ENCODE measurements at places on chromosomes 7 and 10.

- no peak for DNase-seq
Observed at GRCh38 chr7:130258494-130259078, 8.1 kb upstream of the CPA2 start.

GRCh38 chr10:61616611-61617010 is 46.1 kb upstream of the CABCOCO1 start:
- DNase-seq, result no peak

DNA sequence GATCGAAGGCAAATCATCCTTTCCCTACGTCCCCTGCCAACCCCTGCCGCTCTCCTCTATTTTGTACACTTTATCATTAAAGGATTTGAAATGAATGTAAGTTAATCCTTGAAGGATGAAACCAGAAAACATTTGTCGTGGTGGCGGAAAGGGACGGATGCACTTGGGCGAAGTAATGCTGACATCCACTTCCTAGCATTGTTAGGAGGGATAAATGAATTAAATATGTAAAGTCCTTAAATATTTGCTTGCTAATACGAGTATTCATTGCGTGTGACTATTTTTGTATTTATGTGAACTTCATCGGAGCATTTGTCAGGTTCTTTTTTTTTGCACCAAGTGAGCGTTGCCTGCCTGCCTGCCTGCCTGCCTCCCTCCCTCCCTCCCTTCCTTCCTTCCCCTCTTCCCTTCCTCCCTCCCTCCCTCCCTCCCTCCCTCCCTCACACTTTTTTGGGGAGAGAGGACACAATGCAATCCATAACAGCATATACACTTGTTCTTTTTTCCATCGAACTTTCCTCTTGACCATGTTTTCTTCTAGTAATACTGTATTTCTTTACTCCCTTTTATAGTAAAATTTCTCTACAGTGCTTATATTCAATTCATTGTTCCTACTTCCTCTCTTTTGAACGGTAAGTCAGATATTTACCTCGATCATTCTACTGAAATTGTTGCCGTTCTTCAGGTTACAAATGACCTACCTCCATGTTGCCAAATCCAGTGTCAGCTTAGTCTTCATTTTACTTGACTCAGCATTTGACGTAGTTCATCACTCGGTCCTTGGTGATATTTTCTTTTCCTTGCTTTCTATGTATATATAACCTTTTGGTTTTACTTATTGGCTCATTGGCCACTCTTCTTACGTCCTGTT is 831 bp downstream of the CCDC7 start:
- DNase-seq, result no peak

GRCh38 chr10:132650611-132651250 is 113.1 kb downstream of the INPP5A start:
- no peak for DNase-seq

DNA sequence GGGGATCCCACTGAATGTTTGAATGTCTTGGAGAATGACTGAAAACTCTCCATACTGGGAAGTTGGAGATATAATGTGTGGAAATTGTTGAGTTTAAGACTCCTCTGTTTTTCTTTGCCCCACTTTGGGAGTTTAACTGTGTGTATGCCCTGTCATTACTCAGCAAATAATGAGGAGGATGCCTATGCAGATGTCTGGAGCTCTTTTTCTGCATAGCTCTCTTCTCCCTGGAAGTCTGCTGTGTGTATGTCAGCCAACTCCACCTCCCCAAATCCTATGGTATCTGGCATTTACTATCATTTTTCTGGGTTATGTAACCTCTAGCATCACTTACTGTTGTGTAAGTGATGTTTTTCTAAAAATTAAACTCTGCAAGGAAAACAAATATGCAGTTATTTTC is 122.2 kb downstream of the ANKRD7 start:
- no peak for DNase-seq

DNA sequence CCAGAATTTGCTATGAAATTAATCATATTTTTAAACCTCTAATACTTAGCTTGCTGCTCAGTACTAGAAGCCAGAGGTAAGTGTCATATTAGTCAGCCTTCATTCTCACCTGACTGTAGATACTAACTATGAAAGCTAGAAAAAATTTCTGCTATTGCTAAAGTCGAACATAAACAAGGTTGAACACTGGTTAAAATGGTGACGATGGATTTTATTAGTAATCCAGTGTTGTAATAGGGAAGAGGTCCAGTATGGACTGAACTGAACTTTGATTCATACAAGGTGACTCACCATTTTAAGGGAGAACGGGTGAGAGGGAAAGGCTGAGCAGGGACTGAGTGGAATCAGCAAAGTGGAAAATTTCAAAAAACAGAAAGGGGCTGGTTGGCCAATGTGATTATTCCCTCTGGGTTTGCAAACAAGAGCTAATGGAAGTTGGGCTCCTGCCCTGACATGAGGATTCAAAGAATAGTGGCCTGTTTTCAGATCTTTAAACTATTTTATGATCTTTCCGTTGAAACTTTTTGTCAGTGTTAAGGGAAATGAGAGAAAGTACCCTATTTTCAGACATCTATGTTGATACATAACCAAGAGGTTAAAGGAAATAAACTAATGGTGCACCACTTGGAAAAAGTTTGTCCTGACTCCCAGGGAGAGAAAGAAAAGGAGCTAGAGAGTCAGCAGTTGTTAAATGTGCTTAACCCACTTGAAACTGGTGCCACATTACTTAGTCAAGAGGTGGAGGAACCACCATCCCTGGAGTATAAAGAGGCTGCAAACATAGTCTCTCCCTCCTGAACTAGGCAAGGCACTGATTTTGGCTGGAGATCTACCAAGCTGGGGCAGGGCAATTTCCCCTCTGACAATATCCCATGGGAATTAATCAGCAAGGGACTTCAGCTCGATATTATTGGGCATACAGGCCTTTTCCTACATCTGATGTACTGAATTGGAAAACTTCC is 15.3 kb upstream of the AKR1C1 start:
- no peak for DNase-seq

DNA sequence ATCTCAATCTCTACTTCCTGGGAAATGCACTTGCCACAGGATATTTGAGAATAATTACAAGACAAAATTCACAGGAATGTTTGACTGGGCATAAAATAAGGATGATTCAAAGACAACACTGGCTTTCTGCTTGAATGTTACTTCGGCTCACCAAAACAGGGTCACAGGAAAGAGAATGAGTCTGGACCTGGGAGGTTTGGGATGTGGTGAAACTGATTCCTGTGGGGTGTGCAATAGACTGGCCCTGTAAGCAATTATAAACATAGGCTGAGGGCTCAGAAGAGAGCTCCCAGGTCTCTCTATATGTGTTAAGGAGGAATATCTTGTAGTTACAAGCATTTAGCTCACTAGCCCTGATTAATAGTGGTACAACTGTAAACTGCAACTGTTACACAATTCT is 613.9 kb upstream of the CELF2 start:
- no peak for DNase-seq

- DNase-seq, result no peak
Observed at GRCh38 chr7:132001146-132001545, 444.7 kb upstream of the PODXL start.

GRCh38 chr7:77759294-77759889 is 38.8 kb downstream of the TMEM60 start:
- peak; percentile 69 for DNase-seq

DNA sequence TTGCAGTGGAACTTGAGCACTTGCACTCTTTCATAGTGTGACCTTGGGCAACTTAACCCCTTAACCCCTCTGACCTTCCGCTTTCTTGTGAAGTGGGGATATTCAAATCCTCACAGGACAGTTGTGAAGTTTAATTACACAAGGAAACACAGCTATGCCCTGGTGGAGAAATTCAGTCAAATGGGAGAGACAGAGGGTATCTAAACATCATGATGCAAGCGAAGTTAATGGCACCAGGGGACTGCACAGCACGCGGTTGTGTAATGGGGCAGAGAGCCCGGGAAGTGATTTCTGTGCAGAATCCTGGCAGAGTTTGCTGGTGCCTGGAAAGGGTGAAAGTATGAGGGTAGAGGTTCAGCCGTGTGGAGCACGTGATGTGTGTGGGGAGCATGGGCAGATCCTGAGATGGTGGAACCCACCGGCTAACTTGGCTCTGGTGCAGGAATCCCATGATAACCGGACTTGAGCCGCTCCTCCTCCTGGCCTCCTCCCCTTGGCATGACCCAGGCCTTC is 51.7 kb downstream of the SNX10 start:
- DNase-seq, result no peak

GRCh38 chr7:5296611-5297226 is 14.0 kb downstream of the SLC29A4 start:
- peak; percentile 56 for DNase-seq

DNA sequence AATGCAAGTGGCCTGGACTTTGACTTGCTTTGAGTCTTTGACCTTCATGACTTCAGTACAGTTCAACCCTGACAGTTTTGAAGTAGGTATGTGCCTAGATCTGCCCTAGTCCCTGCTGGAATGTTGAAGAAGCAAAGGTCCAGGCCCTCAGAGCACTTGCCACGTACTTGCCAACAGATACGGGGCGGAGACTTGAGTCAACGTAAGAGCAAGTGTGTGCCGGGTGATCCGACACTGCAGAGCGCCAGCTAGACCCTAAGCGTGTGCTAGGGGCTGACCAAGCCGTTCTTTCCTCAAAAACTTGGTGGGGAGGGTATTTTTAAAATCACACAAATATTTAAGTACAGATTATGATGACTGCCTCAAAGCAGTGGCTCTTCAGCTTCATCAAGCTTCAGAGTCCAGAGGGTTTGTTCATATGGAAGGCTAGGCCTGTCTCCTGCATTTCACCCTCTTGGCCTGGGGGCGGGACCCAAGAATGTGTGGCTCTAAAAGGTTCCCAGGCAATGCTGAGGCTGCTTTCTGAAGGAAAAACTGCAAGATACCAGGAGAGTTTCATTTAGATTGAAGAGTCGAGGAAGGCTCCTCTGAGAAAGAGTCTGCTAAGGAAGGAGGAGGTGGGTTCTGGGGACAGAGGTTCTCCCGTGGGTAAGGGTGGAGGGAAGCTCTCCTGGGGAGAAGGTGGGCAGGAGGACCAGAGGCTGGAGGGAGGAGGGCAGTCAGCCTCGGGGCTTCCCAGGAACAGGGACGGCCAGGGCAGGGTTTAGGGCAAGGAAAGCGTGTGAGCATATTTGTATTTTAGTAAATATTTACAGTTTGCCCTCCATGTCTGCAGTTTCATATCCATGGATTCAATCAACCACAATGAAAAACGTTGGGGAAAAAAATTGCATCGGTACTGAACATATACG is 160.3 kb downstream of the EGFR start:
- no peak for DNase-seq

GRCh38 chr10:31404640-31405039 is 85.6 kb downstream of the ZEB1 start:
- DNase-seq, result no peak

DNA sequence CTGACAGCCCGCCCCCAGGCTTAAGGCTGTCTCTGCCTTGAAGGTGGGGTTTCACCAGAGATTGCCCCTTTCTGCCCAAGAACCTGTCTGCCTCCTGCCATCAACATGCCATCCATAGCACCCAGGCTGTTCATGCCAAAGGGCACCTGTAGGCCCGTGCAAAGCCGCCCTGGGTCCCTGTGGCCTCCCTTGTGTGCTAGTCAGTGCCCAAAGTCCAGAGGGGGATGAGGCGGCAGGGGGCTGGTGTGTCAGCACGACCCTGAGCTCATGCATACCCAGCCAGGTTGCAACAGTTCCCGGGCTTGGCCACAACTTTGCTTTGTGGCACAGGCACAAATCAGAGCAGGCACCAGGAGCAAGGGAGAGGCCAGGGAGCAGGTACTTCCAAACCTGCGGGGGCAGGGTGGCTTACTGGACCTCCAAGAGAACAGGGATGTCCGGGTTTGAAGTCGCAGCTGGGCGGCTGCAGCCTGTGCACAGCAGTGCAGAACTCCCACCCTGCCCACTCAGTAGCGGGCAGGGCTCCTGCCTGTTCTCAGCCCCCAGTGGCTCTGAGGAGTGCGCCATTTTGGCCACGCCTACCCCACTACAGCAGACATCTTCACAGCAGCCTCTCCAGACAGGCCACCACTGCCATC is 671.1 kb upstream of the GRM3 start:
- no peak for DNase-seq

DNA sequence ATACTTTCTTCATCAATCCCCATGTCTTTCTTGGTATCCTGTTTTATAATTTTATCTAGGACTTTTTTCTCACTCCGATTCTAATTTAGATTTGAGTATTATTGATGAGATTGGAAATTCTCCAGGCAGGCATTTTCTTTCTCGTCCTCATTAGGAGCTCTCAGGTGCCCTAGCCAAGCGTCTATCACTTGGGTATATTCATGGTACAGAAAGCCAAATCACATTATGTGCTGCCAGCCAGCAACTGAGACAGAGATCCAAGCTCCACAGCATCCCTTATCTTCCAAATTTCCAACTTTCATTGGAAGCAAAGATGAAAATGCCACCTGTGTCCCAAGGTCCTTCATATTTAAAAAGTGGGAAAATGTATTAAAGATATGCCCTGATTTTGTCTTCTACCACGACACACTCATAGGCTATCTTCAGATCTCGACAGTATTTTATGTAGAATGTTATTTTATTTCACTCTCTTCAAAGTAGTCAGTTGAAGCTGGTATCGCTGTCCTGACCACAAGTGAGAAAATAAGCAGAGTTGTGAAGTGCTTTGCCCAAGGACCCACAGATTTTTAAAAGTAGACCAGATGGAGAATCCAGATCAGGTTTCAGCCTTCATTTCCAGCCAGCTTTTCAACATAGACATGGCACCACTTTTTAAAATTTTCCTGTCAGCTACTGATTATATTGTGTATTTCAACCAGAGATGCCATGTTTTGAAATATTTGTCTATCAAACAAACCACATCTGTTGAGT is 773.4 kb downstream of the CNTNAP2 start:
- no peak for DNase-seq

DNA sequence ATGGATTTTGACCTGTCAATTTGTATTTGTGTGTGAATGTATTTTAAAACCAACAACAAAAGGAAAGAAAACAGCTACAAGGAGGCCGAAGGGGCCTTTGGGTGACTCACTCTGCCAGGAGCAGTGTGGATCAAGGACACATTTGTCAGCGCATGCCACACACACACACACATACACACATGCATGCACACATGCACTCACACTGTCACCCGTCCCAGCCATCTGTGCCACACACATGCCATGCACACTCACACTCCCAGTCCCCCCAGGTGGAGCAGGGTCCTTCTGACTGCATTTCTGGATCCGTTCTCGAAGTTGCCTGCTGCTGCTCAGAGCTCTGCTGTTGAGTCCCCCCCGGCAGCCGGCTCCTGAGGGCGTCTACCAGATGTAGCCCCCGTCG is 26.0 kb downstream of the SPOCK2 start:
- no peak for DNase-seq

Measured in CD8-positive, alpha-beta T cell (primary cell).